ENCODE measurements at places on chromosomes 5 and 9. TPM values are rescaled to one million over a fixed set of nuclear protein-coding genes. Genes with fewer than 3 reads are reported as not detected.
A peak's percentile ranks its signal among the peaks of the same experiment; 100 is the strongest.

- peak; percentile 81 for DNase-seq
Measured at GRCh38 chr5:98796197-98796972, 22.9 kb downstream of the RGMB start.

The FUT7 gene
- not detected for total RNA-seq

GRCh38 chr9:118088090-118088489 is 383.9 kb downstream of the TLR4 start:
- no peak for DNase-seq

DNA sequence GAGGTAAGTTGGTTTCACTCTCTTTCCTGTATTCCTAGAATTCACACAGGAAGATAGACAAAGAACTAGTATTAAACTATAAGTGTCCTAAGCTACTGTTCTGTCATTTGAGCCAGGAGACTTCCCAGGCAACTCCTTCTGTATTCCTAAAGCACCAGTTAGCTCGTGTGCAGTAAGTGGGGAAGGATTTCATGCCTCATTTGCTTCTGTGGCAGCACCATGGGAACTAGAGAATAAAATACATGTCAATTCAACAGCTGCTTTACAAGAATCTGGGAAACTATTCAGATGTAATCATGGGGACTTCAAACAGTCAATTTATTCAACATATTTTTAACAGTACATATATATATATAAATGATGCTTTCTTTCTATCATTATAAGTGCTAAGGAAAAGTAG is 762.3 kb downstream of the PRELID2 start:
- DNase-seq, result no peak

The PHYKPL gene
- total RNA-seq, result 12.4 TPM

The EGFLAM gene
- 0.50 TPM for total RNA-seq

DNA sequence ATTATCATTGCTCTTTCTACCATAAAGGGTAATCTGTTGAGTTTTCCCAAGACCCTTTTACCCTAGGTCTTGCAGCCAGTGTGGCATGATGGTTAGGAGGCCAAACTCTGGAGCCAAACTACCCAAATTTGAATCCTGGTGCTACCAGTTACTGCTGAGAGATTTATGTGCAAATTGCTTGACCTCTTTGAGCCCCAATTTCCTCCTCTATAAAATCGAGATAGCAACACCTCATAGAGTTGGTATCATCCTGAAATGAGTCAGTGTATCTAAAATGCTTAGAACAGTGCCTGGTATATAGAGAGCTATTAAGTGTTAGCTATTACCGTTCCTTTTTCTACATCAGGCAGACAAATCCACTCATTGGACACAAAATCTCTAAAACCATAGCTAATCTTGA is 43.0 kb downstream of the ACTBL2 start:
- no peak for DNase-seq

- peak; percentile 11 for DNase-seq
Measured at GRCh38 chr9:5988265-5988664, 27.2 kb downstream of the RANBP6 start.

- DNase-seq, result no peak
Measured at GRCh38 chr5:143249851-143250250, 153.6 kb downstream of the NR3C1 start.

- peak; percentile 24 for DNase-seq
Measured at GRCh38 chr9:109733690-109734089, 46.3 kb upstream of the PALM2AKAP2 start.

- no peak for DNase-seq
Measured at GRCh38 chr9:75876999-75877640, 13.4 kb upstream of the PCSK5 start.

The SLC6A7 gene
- not detected for total RNA-seq

The KIF12 gene
- 4.3 TPM for total RNA-seq

The ADAMTSL1 gene
- 5.0 TPM for total RNA-seq

DNA sequence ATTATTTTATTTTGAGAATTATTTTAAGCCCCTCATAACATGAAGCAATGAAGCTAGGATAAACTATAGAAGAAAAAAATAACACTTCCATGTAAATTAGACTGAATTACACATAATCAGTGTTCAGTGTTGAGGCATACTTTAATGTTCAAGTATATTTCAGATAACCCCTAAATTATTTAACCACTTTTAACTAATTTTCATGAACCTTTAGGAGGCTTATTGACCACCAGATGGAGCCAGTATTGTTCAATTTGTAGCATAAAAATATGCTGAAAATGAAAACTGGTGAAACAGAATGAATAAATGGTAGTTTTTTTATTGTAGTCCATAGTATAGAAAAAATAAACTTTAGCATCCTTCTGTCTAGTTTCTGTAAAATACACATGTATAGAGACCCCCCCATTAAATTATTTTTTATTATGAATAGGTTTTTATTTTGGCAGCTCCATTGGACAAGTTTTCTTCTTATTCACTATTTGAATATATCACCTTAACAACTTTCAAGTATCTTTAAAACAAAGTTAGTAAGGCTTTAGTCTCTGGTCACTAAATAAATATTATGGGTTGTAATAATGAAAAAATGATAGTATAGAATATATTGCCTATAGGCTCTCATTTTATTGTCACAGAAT is 190.1 kb downstream of the CWC27 start:
- peak; percentile 22 for DNase-seq

DNA sequence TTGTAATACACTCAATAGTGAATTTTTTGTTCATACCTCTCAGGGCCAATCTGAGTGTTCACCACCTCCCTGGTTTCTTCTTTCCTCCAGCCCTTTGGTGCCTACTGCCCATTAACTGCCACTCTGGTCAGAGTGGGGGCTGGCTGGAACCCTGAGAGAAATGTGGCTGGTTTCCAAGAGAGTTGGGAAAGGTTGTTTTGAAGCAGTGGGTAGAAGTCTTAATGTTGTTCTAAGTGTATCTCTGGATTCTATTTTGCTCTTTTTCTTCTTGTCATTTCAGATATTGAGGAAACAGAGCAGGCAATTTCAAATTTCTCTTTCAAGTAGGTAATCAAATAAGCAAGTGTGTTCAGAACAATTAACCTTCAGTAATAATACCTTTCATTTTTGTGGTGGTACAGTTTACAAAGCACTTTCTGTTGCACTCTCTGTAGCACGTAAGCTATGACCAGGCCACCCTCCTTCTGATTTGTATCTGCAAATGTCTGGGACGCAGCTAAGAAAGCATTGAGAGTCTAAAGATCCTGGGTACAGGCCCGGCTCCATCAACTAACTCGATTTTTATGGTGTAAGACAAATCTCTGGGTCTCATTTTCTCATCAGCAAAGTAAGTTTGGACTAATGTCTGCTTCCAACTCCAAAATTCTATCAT is 8.4 kb downstream of the SLC1A3 start:
- no peak for DNase-seq

DNA sequence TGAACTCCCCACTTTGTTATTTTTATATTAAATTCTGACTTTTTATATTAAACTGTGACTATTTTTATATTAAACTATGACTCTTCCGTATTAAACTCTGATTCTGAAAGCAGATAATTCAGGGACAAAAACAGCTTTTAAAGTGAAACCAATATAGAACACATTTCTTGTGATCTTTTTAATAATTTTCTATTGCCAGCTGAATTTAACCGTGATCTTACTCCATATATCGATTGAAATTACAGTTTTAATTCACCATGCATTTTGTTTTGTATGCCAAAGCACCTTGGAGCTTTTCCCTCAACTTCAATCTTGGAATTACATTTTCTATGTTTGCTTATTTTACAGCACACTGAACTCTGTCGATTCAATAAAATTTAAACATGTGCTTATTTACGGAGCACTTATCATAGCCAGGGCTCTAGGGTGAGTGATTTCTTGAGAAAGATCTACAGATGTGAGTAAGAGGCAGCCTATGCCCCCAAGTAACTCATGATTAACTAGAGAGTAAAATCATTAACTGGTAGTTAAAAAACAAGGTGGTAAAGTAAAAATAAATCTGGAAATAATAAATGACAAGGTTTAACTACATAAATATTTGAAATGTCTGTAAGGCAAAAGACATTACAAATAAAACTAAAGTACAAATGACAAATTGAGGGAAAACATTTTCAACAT is 72.9 kb upstream of the ALDH1B1 start:
- DNase-seq, result no peak

The ABCA2 gene
- 14.2 TPM for total RNA-seq

DNA sequence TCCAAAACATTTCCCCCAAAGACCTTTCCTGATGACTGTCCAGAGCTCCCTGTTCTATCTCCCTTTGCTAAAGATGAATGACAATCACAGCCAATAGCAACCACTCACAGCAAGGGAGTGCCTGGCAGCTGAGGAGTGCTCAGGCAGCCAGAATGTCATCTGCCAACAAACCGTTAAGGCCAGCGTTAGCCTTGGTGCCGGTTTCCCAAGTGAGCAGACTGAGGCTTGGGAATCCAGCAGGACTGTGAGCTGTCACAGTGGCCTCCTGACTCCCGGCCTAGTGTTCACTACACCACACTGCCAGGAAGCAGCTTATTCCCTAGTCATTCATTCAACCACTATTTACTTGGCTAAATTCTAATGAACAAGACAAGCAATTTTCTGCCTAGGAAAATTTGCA is 24.7 kb downstream of the STK10 start:
- no peak for DNase-seq

DNA sequence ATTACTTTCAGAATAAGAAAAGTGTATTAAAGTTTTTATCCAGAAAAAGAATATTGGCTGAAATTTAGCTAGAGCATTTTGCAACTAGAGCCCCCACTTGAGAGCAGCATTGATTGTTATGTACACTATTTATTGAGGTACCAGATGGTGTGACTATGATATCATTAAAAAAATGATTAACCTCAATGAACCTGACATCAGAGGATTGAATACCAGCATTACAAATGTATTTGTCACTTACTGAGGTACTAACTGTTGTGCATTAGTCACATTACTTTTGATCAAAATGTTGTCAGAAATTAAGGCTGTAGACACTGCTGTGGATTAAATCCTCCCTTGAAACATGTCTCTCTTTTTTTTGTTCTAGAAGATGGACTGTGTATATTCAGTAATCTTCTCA is 127.8 kb upstream of the DHFR start:
- no peak for DNase-seq

DNA sequence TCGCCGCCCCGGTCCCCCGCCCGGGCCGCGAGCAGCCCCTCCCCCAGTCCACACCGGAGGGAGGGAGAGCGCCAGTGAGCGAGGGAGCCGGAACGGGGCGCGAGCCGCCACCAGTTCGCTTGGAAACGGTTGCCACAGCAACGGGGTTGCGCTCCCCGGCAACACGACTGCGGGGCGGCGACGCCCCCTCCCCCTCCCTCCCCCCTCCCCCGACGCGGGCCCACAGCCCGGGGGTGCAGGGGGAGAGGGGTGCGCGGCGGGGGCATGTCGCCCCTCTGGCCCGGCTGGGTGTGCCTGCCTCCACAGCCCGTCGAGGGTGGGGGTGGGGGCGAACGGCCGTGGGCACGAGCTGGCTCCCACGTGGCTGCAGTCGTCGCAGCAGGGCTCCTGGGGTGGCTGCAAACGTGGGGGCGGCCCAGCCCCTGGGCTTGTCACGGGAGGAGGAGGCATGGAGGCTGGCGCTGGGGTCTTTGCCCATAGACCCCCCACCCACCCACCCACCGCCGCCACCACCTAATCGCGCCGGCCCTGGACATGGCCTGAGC is 524 bp downstream of the PRR7 start:
- peak; percentile 86 for DNase-seq

GRCh38 chr5:96327722-96328121 is 105.3 kb downstream of the PCSK1 start:
- no peak for DNase-seq

GRCh38 chr5:156914371-156914737 is 48.7 kb downstream of the TIMD4 start:
- DNase-seq, result no peak

DNA sequence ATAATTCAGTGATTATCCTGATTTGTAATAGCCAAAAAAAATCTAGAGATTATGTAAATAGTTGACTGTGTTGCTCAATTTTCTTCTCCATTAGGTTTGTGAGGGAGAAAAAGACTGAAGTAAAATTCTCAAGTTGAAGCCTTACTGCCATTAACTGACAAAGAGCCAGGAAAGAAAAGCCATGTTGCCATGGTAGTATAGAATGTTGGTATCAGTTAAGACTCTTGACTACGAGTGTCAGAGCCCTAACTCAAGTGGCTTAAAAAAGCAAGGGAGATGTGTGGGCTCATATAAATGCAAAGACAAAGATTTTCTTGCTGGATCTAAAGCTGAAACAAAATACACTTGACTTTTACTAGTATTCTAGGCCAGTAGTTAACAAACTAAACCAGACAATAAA is 571.7 kb downstream of the KCTD16 start:
- peak; percentile 24 for DNase-seq

GRCh38 chr5:151238303-151238741 is 14.4 kb upstream of the CCDC69 start:
- peak; percentile 53 for DNase-seq
